Left colon (tissue), 2 donors: ENCODE measurements at places on chromosomes 3 and 15. TPM values are rescaled to one million over a fixed set of nuclear protein-coding genes. Genes with fewer than 3 reads are reported as not detected.

GRCh38 chr3:72180405-72180804 lies 395.5 kb upstream of the PROK2 start:
- no peak for DNase-seq

- no peak for DNase-seq
Measured at GRCh38 chr15:68414591-68414990, 17.4 kb downstream of the ITGA11 start.

GRCh38 chr3:186757686-186758220 lies 25.6 kb upstream of the EIF4A2 start:
- no peak for DNase-seq

GRCh38 chr15:70026991-70027390 lies 70.7 kb downstream of the TLE3 start:
- DNase-seq: no peak

DNA sequence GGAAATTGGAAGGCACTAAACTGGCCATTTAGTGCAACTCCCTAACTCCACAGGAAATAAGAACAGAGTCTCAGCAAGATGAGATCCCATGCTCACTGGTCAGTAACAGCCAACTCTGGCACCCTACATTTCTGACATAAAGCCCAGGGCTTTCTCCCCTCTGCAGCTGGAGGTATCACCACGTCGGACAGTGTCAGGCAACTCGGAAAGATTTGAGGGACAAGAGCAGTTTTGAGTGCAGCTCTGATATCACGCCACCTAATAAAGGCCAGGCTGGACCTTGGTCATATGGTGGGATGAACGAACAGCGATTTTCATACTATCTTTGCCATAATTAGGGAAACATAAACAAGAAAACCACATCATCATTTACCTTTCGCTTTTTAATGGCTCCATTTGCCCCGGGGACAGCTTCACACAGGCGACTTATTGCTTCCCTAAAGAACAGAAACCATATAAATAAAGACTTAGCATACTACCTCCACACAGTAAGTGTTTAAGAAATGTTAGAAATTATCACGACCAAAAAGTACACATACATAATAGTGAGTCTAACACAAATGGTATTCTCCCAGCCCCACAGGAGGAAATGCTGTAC lies 12.5 kb downstream of the EID1 start:
- no peak for DNase-seq

- no peak for DNase-seq
Measured at GRCh38 chr3:33105341-33105948, 8.4 kb upstream of the CRTAP start.

- no peak for DNase-seq
Measured at GRCh38 chr3:191087391-191087790, 111.7 kb upstream of the OSTN start.

DNA sequence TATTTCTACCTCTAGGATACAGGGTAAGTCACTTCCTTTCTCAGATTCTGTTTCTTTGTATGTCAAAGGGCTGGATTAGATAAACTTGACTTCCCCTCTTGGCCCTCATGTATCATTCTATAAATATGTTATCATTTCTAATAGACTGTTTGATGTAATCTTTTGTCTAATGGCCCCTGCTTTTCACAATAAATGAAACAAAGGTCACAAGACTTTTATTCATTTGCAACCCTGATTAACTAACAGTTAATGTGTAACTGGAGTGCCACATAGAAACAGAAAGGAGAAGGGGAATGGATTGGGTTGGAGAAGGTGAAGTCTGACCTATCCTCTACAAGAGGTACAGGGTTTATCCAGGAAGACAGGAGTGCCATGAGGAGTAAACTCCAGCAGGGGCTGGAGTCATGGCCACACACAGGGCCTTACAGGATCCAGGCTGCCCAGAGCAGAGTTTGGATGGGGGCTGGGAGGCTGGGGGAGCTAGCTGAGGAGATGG lies 8.0 kb upstream of the B3GNT5 start:
- DNase-seq: no peak

DNA sequence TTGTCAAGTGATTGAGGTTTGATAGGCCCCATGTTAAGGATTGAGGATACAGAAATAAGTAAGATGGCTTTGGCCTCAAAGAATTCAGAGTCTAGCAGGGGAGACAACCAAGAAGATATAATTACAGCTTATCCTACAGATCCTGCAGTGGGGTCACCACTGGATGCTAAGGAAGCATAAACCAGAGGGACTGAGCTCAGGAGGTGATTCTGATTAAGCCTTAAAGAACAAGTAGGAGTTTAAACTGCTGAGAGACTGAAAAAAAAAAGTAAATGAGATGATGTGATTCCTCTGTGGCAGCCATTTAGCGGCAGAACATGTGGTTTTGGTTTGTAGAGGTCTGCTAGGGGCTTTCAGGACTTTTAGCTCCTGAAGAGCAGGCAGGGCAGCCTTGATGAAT lies 72.1 kb upstream of the ROPN1 start:
- DNase-seq: no peak

DNA sequence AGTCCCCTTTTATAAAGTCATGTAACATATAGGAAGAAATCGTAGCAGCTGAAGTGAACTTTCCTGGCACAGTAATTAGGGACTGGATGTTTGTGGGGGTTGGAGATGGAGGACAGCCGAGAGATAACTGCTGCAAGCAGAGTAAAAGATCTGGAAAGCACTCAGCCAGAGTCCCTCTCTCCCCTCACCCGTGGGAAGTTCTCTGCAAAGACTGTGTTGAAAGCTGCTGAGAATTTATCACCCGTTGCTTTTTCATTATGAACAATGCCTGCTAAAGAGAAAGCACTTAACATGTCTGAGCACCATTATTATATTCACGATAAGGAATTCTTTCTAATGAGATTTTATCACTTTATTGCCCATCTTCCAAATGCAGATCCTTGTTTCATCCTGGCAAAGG lies 248.8 kb downstream of the SHOX2 start:
- no peak for DNase-seq

DNA sequence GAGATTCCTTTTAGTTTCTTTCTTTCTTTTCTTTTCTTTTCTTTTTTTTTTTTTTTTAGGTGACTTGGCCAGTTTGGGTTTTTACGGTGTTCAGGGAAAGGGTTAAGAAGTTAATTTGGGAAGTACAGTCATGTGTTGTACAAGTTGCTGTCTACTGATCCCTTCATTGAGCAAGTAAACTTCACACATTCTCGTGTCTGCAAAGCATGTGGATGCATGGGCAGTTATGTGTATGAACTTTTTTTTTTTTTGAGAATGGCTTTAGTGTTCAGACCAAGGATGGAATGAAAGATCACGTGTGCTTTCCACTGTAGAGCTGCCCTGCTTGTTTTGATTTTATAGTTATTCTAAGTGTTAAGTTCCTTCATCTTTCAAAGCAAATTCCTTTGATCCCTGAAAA lies 132.3 kb downstream of the PGPEP1L start:
- DNase-seq: no peak

DNA sequence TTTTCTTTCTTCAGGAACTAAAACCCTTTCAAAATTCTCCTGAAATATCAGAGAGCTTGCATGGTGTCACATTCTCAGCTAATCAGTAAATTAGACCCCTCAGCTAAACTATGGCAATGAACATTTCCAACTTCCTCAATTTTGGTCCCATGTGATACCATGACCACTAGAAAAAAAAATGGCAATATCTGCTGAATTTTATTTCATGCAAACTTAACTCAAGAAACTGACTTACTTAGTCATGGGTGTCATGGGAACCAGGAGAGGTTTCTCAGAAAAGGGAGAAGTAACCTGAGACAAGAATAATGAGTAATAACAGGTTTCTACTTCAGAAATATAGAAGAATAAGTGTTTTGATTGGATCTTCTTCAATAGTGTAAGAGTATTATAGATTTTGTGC lies 784.6 kb upstream of the ALCAM start:
- DNase-seq: no peak

- no peak for DNase-seq
Measured at GRCh38 chr3:78986416-78987101, 781.2 kb downstream of the ROBO1 start.

DNA sequence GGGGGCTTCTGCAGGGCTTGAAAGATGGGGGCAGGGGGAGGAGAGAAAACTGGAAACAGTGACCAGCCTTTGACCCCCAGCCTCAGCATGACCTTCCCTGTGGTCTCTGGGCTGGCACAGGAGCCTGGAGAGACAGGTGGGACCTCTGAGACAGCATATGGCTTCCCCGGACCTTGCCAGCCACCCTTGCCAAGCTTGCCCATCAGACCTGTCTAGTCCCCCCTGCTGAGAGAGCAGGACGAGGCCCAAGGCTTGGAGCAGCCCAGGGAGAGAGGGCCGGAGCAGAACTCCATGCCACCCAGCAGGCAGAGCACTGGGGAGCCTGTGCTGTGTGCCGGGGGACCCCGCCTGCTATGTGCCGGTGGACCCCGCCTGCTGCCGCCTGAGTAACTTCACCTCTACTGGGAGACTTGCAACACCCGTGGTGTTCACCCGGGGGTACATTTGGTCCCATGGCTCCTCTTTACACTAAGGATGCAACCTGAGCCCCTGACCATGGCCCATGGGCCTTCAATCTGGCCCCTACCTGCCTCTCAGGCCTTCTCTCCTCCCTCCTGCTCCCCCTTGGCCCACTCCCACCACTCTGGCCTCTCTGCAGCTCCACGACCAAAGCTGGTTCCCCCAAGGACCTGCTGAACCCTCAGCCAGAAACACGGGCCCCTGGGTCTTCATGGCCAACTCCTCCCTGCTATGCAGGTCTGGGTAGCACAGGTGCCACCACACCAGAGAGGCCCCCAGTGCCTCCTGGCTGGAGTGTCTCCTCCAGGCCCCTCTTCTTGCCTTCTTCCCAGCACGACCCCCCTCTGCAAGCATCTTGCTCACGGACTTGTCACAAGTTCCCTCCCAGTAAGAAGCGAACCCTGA lies 21.1 kb upstream of the SLC41A3 start:
- no peak for DNase-seq

DNA sequence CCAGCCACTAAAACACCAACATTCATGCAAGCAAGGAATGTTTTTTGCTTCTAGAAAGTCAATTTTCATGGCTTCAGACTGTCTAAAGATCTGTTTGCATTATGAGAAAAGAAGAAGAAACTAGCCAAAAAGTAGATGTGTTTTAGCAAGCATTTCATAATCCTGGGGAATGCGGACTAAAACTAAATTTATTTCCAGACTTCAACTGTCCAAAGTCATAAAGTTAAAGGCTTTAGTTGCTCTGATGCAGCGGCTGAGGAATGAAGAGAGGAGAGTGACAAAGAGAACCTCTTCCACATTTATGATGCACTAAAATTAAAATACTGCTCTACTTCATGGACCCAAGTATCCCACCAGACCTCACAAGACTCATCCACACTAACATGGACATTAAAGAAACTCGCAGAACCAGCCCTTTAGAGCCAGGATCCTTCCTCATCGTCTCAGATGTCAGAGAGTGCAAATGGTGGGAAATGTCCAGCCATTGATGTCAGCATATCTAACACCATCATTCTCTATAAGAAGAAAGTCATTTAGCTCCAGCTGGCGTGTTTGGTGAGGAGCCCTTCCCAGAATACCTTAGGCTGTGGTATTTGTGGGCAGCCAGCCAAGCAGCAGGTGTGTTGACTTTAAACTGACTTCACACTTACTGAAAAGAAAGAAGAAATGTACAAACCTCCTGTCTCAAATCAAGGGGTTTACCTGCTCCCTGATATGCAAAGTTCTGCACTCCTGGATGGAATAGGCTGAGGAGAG lies 17.4 kb downstream of the FYCO1 start:
- DNase-seq: peak; percentile 90

DNA sequence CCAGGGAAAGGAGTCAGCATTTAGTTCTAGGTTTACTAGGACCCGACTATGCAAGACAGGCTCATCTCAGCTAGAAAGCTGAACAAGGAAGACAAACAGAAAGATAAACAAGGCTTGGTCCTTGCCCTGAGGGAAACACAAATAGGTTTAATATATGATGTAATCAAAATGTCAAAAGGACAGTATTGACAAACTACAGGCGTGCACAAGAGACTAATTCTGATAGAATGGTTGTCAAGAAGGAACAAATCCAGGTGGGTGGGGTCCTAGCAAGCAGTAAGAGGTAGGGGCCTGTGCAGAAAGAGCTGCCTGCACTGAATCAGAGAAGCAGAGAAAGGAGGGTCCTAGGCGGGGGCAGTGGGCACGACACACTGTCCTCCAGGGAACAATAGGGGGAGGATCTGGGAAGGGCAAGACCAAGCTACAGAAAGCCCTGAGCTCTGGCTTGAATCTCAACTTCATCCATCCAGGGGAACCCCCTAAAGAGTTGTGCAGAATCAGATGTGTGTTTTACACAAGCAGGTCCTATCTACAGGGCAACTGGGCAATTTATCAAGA lies 23.4 kb downstream of the RFTN1 start:
- no peak for DNase-seq

GRCh38 chr3:45020534-45020933 lies 5.6 kb upstream of the CLEC3B start:
- no peak for DNase-seq

DNA sequence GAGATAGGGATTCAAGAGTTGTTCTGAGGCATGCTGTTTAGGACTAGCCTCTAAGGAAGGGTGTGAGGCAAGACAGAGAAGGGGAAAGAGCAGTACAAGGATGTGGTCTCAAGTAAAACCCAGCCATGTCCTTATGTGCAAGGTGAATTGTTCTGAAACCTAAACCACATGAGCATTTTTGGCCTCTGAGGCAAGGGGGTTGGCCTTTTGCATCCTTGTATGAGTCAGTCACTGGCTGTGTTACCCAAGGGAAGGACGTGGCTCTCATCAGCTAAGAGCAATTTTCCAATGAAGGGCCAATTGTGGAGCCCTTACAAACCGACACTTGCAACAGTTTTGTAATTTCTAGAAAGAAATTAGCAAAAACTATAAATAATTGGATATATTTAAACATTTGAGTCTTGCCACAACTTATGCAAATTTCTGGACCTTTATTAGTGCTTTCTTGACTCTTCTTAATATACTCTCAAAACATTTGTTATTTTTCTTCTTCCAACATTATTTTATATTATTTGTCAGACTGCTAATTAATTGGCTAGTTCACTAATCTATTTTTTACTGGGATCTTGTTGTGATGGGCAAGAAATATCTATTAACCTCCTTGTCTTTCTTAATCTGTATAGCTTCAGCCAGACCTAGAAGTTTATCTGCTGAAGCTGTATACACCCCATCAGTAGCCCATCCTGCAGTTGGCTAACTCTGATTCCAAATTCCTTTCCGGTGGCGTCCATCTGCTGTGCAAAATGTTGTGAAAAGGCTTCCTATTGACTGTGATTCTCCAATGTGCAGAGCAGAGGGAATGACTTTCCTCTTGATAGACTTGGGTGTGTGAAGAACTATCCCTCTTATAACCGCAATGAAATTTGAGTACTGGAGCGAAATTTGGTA lies 97.7 kb upstream of the P2RY1 start:
- DNase-seq: no peak

DNA sequence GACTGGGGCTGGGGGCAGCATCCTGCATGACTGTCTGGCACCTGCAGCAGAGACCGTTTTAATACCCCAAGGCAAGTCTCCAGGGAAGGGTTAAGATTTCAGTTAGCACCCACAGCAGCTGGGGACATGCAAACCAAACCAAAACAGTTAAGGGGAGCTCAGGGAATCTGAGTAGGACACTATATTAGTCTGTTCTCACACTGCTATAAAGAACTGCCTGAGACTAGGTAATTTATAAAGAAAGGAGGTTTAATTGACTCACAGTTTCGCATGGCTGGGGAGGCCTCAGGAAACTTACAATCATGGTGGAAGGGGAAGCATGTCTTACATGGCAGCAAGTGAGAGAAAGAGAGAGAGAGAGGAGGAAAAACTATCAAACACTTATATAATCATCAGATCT lies 25.3 kb downstream of the GALNT15 start:
- DNase-seq: no peak

Gene LMAN1L
- not detected for total RNA-seq

Gene ZMYND10
- total RNA-seq: 0.47 TPM

Gene ATP13A4
- 14.2 TPM for total RNA-seq

Gene PARP15
- 1.4 TPM for total RNA-seq

Gene SH3GL3
- 0.14 TPM for total RNA-seq

Gene GNB4
- total RNA-seq: 8.3 TPM

Gene KLHDC8B
- total RNA-seq: 12.5 TPM
